ENCODE measurements at places on chromosomes 7 and 10.

DNA sequence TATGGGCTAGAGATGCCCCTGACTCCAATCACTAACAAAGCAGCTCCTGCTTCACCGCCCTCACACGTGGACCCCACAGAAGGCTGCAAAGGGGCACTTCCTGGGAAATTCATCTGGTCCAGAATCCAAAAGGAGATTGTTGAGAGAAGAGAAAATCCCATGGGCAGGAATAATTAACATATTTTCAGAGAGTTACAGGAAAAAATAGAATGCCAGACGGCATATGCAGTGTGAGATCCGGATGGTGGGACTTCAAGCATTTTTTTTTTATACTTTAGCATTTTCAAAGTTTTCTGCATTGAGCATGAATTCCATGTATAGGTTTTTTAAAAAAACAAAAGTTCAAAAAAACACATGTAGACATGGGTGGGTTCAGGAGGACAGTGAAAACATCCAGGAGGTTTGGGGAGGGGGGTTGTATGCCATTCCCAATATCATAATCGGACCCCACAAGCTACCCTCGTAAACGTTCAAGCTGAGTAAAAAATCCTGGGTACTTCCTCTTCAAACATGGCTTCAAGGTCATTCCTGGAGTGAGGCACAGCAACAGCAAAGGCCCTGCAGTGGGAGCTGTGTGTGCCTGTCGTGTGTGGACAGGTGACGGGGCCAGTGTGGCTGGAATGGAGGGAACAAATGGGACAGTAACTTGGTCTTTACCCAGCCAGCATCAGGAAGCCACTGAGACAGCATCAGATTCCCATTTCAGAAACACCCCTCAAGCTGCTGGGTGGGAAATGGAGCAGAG lies 128.1 kb downstream of the SLIT1 start:
- no peak for DNase-seq

DNA sequence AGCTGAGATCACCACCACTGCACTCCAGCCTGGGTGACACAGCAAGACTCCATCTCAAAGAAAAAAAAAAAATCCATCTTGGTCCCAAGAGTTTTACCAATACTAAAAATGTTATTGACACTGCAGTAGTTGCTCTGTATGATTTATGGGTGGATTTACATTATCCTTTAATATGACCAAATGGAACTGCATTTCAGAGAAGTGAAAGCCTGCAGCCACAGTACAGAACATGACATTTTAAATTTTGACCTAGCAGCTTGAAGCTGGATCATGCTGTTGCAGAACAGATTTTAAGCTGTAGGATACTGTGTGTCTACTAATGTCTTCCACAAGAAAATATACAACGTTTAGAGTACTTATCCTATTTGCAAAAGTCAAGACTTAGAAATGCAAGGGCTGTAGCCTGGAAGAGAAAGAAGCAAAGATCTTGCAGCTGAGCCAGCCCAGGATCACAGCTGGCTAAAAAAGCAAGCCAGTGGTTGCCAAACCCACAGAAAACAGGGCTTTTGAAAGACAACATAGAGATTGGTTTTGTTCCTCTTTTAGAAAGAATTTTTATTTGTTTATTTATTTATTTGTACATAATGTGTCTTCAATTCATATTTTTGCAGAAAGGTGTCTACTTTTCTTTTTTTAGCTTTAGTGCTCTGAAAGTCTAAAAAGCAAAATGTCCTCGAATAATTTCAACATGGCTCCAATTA lies 55.2 kb upstream of the WNT16 start:
- no peak for DNase-seq

DNA sequence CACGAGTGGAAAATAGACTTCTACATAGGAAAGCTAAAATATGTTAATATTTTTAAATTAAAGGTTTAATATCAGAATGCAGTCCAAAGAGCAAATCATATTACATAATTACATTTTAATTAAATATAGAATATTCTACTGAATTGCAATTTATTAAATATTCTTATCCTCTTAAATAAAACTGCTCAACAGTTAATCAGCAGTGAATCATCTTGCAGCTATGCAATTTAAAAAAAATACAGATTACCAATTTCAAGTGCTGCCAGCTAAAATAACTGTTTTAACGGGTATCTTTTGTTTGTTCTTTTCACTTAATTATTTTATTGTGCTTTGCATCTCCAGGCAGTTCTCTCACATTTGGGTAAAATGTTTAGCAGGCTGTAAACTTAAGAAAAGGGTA lies 82.2 kb downstream of the ZNRF2 start:
- DNase-seq: no peak

DNA sequence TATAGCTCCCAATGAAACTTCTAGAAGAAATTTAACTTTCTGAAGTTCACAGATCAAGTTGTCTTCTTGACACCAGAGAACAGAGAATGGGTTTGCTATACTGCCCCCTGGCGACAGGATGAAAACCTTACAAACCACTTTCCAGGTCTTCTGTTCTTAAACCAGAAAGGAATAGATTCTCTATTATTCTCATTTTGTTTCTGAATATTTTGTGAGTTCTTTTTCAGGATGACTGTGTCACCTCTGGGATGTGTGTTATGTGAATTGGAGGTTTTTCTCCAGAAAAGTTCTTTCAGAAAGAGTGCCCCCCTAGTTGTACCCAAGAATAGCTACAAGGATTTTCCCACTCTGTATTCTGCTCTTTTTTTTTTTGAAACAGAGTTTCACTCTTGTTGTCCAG lies 6.3 kb downstream of the IFT22 start:
- no peak for DNase-seq

- DNase-seq: peak; percentile 79
Observed at GRCh38 chr7:133941496-133941895, 185.6 kb upstream of the LRGUK start.

DNA sequence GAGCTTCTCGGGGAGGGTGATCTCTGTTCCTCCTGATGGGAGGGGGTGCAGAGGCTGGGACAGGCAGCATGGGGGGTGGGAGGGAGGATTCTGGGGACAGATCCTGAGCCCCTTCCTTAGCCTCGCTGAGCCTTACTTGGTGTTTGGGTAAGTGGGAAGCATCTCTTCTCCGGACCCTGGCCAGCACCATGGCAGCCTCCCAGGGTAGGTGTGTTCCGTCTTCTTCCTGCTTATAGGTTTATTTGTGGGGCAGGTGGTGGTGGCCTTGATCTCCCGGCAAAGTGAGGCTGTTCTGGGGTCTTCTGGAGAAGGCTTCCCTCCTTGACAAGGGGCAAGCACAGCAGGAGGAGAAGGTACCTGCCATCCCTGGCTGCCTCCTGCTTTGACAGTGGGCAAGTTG lies 226.9 kb downstream of the GLRX3 start:
- no peak for DNase-seq

- DNase-seq: peak; percentile 35
Observed at GRCh38 chr10:7410862-7411670, at the start of gene SFMBT2. SFMBT2 (minus strand) TSS chr10:7411034; CDS start chr10:7381898, 29,136 bp downstream.

DNA sequence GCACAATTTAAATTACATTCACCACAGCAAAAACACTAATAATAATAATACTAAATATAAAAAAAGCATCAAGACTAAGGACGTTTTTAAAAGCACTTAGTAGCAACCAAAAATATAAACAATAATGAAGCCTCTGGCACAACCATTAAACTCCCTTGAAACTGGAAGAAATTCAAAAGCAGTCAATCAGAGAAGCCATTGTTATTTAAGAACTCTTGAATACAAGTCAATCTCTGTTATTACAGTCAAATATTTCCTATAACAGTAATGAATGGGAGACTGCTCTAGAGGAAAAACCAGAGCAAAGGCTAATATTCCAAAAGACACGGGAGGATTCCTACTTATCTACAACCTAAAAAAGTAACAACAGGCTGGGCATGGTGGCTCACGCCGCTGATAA lies 164.2 kb downstream of the KMT2E start:
- DNase-seq: no peak

DNA sequence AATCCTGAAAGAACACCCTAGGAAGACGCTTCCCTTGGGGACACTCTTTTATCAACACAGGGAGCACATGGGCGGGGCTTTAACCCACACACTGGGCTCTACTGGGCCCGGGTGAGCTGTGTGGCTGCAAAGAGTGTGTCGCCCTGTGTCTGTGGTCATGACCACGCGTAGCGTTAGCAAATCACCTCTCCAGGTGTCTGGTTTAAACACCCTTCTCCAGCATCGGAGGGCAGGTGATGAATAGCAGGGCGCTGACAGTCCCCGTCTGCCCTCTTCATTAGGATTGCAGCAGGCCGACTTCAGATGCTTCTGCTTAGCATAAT lies 127.7 kb downstream of the ADARB2 start:
- DNase-seq: no peak

DNA sequence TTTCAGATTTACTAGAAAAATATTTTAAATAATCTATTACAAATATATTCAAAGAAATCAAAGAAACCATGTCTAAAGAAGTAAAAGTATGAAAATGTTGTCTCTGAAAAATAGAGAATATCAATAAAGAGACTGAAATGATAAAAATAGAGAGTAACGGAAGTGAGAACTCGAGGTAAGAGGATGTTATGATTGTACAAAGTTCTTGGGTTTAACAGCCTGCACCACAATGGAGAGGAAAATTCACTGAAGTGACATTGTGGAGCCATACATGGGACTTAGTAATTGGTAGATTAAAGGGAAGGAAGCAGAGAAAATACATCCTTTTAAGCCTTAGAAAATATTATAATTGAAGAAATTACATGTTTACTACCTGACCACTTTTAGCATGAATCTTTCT lies 77.9 kb downstream of the THSD7A start:
- DNase-seq: no peak

- DNase-seq: no peak
Observed at GRCh38 chr10:5932345-5932744, 42.3 kb downstream of the FBH1 start.

GRCh38 chr7:71824006-71824760 lies 588.0 kb downstream of the CALN1 start:
- no peak for DNase-seq

DNA sequence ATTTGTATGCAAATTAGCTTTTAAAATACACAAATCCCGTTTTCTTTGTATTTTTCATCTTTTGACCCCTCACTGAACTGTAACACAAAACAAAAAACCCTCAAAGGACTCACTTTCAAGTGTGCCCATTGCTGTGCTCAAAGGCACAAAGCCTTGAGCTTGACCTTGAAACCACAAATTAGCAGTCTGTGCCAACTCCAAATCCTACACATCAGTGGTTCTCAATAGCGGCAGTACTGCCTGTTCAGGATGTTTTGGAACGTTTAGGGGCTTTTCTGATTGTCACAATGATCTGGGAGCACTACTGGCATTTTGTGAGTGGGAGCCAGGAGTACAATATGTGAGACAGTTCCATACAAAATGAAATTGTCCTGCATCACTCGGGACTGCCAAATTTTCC lies 55.5 kb downstream of the KDM7A start:
- DNase-seq: no peak

DNA sequence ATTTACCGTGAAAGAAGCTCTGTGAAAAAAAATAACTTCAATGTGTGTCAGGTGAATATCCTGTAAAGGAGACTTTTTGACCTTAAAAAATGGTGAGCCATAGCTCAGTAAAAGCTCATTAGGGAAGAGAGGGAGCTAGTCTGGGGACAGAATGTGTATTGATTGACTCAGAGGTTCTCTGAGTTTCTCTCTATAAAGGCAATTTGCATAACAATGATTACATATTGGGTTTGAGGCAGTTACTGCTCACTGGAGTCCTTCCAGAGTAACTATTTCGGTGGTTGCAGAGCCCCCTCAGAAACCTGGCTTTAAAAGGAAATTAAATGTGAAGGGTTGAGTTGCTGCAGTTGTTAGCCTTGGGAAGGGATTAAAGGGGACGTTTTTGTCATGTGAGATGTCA lies 181.6 kb downstream of the GALNT17 start:
- no peak for DNase-seq

- no peak for DNase-seq
Observed at GRCh38 chr10:104809288-104810090, 168.4 kb downstream of the SORCS3 start.

GRCh38 chr7:128395748-128396147 lies 14.0 kb downstream of the IMPDH1 start:
- DNase-seq: no peak
